ENCODE measurements at places on chromosomes 3 and 15.

DNA sequence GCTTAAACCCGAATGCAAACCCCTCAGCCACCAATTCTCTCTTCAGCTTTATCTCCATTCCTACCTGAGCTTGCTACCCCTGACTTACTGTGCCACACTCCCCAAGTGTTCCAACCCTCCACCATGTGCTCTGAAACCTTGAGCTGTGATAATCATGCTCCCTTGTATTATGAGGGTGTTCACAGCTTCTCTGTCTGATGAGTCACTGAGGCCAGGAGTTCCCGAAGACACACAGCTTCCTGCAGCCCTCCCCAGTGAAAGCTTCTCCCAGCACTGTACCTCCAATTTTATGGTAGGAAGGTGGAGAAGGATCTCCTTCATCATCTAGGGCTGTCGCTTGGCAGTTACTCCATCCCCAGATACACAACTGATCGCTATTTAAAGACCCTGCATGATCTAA lies 24.9 kb downstream of the STAC start:
- no peak for DNase-seq

- no peak for DNase-seq
Observed at GRCh38 chr3:69823743-69824142, 84.5 kb downstream of the MITF start.

DNA sequence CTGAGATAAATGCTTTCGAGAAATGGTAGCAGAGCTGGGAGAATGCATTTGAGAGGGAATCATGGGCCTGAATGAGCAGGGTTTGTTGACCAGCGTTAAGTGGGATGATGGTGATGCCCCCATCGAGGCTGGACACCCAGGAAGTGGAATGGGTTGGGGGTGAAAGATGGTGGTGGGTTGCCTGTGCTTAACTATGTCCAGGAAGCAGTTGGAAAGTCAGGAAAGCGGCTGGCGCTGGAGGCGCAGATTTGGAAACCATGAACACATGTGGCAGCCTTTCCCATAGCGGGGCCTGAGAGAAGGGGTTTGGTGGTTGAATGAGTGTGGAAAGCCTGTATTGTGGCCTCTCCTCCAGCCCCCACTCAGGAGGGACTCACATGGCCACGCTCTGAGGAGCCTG lies 80.7 kb downstream of the AAGAB start:
- no peak for DNase-seq

- DNase-seq, result no peak
Observed at GRCh38 chr3:89314454-89315098, 207.2 kb downstream of the EPHA3 start.

GRCh38 chr15:38041576-38041975 lies 107.1 kb downstream of the TMCO5A start:
- no peak for DNase-seq

GRCh38 chr3:151593928-151594327 lies 133.1 kb upstream of the IGSF10 start:
- DNase-seq, result no peak

- DNase-seq, result no peak
Observed at GRCh38 chr15:85603160-85603559, 191.6 kb downstream of the KLHL25 start.

DNA sequence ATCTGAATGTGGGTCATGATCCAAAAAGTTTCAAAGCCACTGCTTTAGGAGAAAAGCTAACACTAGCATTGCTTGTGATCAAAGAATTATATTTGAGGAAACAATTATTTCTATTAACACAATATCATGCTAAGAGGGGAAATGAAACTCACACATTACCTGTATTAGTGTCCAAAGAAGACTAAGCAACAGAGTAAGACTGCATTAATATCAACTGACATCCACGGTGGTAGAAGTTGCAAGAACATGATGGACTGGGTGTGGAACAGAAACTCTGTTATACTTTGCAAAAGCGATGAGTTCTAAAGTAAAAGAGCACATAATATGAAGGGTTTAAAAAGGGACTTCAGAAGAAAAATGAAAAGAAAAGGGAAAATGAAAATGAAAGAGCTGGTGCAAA lies 648.3 kb upstream of the NECTIN3 start:
- DNase-seq, result no peak

- no peak for DNase-seq
Observed at GRCh38 chr3:46252980-46253379, 10.7 kb downstream of the CCR3 start.

DNA sequence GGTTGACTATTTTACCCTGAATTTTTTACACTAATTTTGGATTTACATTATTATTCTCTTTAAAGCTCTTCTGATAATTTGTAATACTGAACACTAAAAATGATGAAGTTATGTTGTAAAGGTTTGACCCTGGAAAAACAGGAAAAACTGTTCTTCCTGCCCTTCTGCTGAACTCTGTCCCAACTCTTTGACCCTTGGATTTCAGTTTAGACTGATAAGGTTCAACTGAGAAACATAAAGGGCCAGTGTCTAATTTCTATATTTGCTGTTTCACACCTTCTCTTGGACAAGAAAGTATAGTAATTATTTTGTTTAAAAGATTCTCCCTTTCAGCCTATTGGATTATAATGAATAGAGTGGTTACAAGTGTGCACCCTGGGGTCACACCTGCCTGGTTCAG lies 12.8 kb upstream of the TMOD3 start:
- no peak for DNase-seq

DNA sequence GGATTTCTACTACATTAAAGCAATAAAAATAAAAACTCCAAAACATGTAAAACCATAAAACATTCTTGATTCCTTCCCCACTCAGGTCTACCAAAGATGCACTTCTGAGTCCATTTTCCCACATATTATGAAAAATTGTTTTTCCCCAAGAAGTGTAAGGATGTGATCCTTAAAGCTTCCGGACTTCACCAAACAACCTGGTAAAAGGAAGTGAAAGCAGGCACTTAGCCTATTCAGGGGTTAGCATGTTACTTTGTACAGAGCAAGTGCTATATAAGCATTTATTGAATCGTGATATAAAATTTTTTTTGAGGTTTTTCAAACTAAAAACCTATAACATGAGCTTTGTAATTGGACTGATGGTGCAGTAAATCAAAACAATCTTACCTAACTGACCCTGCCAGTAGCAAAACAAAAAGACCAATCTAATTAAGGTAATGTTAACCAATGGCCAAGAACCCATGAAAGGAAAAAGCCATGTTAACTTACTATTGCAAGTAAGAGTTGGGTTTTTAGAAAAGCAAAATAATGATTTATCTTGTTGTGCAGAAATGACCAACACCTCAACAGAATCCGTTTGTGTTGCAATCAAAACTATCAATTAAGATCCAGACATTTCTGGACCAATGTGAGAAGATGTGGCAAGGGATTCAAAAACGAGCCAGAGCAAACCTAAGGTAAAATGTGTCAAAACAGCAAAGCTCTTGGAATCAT lies 1.8 kb downstream of the SETD2 start:
- DNase-seq, result no peak

GRCh38 chr15:79615754-79616153 lies 183.6 kb downstream of the MINAR1 start:
- DNase-seq, result no peak

DNA sequence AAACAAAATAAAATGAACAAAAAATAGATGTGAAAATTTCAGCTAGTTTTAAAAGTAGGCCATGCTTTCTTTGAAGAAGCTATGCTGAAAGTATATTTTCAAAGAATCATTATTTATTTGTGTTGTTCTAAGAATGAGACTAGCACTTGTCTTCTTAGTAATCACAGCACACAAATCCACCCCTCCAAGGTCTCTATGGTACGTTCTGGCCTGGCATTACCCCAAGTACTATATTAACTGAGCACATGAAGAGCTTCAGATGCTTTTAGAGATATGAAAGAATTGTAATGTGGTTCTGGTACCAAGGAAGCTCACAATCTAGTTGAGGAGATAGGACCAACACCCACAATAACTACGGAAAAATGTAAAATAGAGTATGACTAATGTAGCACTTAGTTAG lies 416.5 kb downstream of the PLCL2 start:
- DNase-seq, result no peak

DNA sequence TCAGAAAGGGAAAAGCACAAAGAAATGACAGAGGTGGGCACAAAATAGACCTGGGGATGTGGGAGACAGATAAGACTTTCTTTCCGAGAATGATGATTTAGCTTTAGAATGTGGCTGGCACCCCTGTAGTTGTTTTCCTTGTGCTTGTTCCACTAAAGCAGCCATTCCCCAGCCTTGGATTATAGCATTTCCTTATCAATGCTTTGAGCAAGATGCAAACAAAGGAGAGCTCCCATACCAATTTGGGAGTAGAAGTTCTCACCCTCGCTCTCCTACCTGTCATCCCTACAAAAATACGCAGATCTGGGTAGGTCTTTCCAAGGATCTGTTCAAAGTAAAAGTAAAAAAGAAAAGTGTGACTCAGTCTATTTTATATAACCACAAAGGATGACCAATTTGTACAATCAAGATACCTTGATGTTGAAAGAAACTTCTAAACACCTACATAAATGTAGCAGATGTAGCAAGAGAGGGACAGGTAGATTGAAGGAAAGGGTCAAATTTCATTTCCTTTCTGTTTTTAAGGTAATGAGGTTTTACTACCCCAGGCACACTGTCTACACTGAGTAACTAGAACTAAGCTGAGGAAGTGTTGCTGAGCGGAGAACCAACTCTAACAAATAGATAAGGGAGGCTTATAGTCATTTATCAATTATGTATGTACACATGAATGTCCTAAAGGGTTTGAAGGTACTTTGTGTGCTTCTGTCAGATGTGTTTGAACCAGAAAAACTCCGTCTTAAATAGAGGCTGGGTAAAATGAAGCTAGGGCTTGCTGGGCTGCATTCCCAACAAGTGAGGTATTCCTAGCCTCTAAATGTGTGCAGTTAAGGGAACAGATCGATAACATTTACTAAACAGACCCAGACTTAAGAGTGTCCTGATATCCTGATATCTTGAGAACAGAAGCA lies 91.1 kb upstream of the LRRN1 start:
- no peak for DNase-seq

DNA sequence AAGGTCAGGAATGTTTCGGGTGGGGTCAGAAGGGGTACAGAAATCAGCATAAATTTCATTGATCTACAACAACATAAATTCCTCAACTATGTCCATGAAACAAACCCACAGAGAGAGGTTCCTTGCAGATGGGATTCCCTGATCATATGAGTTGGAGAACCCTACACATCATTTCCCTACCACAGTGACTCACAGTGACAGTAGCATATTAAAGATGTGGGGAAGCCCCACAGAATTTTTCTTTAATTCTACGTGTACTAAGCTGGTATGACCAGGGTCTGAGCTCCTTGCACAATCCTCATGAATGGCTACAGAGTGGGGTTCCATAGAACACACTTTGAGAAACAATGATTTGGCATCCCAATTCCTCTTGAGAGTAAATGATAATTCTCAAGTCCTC lies 116.9 kb upstream of the RAD18 start:
- DNase-seq, result no peak

DNA sequence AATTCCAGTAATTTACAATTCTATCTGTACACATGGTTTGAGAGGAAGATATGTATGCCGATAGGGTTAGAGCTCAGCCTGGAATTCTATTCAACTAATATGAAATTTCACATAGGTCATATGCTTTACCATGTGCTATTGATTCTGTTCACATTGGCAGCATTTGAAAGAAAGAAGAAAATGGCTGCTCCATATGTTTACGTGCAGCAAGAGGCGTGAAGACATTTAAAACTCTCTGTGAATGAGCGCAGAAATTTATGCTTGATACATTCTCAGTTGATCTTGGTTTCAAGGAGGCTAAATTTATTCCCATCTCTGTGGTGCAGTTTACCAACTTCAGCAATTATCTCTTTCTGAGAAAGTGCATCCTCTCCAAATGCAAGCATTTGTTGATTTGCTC lies 478.9 kb downstream of the CNTN4 start:
- DNase-seq, result no peak

GRCh38 chr3:62493109-62493801 lies 119.9 kb upstream of the FEZF2 start:
- no peak for DNase-seq

DNA sequence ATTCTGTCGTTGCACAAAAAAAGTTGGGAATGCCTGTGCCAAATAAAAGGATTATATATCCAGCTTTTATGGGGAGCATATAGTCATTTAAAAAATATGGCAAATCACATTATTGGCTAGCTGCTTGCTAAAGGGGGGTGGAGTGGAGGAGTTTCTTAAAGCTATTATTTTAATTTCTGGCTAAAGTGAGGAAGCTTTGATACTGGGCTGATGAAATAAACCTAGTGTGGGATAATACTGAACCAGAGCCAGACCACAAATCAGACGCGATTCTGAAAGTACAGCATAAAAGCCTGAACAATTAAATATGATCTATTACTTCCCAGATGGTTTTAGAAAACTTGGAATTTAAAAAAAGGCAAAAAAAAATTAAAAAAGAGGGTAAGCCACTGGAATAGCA lies 14.4 kb downstream of the POLR2M start:
- DNase-seq, result no peak

DNA sequence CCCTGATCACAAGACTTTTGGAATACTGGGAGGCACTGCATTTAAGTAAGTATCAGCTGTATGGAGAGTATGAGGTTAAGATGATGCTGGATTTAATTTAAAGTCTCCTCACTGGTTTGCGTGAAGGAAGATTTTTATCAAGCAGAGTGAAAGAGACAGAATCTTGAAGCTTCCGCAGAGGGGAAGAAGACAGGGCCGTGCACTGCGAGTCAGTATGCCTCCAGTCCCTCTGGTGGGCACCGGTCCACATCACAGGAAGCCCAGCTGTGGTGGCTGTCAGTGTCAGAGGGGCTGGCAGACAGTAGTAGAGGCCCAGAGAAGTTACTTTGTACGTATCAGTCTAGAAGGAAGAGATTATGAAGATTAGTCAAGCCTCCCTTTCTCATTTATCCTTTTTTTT lies 379.0 kb upstream of the TPRG1 start:
- DNase-seq, result no peak

DNA sequence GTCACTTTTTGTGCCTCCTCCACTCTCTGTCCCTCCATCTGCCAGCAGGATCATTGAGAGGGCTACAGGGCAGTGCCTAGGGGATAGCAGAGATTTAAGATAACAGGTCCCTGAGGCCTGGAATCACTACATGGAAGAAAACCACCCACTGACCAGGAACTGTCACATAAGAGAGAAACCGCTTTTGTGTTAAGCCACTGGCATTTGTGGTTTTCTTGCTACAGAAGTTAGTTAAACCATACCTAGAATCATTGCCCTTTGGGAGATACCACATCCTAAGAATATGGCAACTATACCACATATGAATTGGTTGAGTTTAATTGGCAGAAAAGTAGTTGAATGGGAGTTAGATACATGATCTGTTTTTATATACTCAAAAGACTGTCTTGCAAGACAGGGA lies 112.8 kb upstream of the LPP start:
- DNase-seq, result no peak

GRCh38 chr15:40098489-40099261 lies 10.0 kb downstream of the BMF start:
- peak; percentile 24 for DNase-seq

DNA sequence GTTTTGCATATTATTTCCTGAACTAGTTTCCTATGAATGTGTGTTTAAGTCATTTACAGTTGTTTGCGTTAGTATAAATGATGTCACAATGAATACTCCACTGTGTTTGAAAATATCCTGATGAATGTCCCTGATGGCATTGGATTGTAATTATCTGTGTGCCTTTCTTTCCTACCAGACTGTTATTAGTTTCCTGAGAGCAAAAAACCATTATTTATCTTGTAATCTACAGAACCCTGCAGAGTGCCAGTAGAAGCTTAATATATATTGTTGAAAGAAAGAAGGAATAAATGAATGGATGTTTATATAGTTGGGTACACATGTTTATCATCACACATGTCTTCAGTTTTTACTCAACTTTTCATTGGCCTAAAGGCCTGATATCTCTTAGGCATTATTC lies 312.6 kb downstream of the AGBL1 start:
- no peak for DNase-seq

- DNase-seq, result no peak
Observed at GRCh38 chr3:44259404-44259803, 17.7 kb downstream of the TOPAZ1 start.

Measured in stimulated activated CD4-positive, alpha-beta T cell treated with anti-CD3 and anti-CD28 coated beads, Interleukin-1b, Interleukin-23, amount 100 ng/mL, for 1 hour (primary cell).